ENCODE measurements at places on chromosomes 3 and 15.

GRCh38 chr15:85711580-85712192 lies 83.0 kb downstream of the KLHL25 start:
- no peak for DNase-seq

DNA sequence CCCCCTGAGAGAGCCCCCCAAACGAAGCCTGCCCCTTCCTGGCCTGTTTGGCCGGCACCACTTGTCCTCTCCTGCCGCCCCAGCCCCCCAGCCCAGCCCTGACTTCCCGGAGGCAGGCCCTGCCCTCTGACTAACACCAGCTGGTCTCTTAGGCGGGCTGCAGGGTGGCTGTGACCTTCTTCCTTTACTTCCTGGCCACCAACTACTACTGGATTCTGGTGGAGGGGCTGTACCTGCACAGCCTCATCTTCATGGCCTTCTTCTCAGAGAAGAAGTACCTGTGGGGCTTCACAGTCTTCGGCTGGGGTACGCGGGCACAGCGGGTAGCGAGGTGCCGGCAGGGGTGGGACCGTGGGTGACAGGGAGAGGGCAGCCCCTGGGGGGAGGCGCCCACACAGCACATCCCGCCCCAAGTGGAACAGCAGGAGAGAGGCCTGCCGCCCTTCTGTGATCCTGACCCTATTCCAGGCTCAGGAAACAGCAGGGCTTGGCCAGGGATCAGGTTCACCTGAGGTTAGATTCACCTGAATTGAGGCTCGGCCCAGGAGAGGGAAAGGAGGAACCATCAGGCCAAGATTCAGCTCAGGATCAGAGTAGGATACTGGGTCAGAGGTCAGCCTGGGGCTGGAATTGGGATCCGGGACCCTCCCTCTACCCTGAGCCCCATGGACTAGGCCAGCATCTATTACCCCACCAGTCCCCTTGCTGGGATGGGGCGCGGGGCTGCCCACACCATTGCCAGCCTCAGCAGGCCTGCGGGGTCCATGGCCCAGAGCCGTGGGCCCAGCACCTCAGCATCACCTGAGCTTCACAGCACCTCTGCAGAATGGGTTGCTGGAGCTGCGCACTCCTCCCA lies 21.9 kb downstream of the PTH1R start:
- DNase-seq, result no peak

DNA sequence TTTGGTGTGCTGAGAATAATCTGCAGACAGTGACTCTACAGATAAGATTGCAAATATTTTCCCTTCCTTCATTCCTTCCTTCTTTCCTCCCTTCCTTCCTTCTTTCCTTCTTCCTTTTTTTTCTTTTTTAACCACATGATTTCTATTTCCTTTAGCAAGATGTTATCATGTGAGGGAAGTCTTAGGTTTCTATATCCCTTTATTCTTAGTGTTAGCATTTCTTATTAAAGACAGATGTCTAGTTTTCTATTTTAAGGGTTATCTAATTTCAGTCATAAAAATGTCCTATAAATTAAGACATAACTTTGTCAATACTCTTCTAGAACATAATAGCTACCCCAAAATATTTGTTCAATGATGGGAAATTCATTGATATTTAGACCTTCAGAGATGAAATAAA lies 470.9 kb downstream of the LPP start:
- DNase-seq, result no peak

- no peak for DNase-seq
Observed at GRCh38 chr15:31256378-31257265, 70.0 kb upstream of the KLF13 start.

DNA sequence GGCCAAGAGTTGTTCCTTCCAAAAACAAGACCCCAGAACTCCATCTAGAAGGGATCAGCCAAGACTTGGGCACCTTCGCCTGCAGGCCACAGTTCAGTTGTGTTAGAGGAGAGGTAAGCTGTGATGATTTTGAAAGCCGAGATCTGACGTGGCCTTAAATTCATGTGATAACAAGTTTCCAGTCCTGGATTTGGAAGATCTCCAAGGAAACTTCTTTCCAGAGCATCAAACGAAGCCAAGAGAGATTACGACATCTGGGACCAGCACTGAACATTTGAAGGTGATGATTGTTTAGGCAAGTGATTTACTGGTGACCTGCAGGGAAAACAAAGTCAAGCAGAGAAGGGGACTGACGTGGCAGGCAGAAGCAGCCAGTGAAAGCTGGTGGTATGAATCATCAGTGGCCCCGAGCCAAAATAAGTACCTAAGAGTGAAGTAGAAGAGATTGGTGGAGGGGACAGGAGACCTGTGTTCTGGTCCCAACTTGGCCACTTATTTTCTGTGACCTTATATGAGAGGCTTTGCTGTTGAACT lies 339.0 kb upstream of the PROK2 start:
- no peak for DNase-seq

DNA sequence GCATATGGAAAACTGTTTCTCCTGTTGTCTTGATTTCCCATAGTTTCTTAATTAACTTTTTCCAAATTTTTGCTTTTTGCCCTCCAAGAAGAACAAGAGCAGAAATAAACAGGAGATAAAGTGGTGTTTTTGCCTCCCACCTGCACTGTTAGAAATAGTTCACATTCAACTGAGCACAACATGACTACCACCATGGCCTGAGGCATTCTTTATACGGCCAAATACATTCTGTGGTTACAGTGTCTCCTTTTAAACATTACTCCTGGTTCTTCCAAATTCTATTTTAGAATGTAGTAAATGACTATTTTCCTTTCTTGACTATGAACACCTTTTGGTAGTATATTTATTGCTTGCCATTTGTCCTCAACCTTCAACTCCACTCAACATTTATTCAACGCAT lies 98.5 kb downstream of the LARS2 start:
- DNase-seq, result no peak

- DNase-seq, result no peak
Observed at GRCh38 chr3:134622806-134623365, 27.9 kb downstream of the KY start.

DNA sequence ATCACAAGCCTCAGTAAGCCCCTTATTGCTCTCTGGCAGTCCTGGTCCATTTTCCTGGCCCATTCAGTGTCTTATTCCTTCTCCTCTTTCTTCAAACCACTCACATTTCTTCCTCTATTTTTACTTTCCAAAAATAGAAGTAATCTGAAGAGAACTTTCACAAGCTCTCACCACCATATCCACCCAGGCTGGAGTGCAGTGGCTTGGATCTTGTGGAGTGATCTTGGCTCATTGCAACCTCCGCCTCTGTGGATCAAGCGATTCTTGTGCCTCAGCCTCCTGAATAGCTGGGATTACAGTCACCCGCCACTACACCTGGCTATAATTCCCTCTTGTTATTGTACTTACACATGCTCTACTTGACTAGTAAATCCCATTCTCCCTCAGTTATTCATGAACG lies 16.8 kb downstream of the ARMC8 start:
- DNase-seq, result no peak

DNA sequence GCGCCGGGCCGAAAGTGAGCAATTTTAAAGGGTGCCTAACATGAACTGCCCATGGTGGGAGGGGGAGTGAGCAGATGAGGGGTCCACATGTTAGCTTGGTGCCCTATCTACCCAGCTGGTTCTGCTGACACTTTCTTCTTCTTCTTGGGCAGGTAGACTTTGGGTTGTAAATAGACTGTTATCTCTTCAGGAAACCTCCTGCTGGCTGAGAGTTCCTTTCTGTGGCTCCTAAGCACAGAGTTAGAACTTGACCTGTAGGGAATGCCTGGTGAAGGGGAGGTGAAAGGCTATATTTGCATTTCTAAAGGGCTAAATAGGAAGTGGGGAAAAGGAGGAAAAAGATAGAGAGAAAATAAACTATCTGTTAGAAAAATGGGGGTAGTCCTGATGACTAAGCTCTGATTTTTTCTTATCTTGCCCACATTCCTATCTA lies 521.4 kb upstream of the TGFBR2 start:
- no peak for DNase-seq

GRCh38 chr3:40719660-40720287 lies 195.0 kb downstream of the ZNF621 start:
- no peak for DNase-seq

DNA sequence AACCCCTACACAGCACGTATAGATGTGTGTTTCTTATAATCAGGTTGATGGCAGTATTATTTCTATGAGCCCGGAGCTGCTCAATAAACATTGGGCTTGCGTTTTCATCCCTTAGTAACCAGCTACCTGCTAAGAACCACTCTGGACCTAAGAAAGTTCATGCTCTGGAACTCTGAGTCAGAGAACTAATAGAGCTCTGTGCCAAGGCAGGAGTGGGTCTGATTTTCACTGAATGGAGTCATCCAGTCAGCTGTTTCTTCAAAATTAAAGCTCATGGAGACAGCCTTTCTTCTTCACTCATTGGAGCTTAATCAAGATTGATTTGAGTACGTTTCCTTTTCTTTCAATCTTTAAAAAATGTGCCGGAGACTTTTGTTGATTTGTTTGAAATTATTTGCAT lies 145.7 kb downstream of the BBX start:
- no peak for DNase-seq

DNA sequence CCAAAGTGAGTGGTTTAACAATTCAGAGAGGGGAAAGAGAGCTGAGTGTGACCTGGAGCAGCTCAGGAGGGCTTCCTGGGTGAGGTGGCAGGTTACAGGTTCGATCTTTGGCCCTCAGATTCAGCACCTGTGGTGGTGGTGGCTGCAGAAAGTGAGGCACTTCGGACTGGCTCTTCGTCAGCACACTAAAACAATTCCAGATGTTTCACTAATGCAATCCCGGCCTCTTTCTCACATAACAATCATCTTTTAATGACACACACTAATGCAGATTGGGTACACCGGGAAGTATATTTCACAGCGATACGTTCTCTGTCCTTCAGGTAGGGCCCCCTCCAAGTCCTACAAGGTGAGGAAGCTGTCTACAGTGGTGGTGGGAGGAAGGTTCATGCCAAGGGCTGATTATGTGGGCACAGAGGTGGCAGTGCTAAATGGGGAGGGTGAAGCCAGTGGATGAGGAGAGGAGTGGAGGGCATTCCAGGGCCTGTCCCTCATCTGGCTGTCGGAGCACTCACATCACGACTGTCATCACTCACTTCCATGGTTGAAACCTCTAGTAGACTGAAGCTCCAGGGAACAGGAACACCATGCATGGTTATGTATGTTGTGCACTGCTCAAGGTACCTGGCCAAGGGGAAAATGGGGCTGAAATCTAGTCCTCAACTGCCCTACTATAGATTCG lies 171.1 kb downstream of the RAB11A start:
- DNase-seq, result no peak

GRCh38 chr15:57698243-57698642 lies 8.3 kb upstream of the POLR2M start:
- no peak for DNase-seq

DNA sequence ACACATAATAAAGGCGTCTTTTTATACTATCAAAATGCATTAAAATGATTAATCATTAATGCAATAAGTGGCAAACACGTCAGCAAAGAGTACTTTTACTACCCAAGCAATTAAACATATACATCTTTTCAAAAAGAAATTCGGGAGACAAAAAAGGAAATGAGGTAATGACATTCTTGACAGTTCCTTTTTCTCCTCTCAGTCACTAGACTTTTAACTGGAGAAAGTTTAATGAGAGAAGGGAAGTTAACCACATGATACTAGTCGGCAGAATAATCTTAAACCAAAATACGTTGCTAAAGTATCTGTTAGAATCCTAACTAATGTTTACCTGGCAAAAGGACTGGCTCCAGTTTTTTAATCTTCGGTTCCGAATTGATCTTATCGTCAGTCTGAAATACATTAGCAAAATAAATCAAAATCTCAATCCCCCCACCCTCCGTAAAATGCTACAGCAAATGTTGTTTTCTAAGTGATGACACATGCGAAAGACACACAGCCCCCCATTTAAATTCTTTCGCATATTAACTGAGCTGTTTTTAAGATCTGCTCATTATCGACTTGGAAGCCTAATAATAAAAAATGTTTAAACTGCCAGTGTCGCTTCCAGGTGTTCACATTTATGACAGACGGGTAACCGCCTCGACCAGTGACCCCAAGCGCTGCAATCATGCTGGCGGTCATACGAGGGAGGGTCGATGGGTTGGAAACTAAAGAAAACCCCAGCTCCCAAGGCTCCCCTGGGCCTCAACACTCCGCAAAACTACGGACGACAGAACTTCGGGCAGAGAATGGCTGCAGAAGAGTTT lies 778 bp downstream of the MTMR10 start:
- no peak for DNase-seq

- DNase-seq, result no peak
Observed at GRCh38 chr15:40281801-40282146, 1.1 kb downstream of the ANKRD63 start.

DNA sequence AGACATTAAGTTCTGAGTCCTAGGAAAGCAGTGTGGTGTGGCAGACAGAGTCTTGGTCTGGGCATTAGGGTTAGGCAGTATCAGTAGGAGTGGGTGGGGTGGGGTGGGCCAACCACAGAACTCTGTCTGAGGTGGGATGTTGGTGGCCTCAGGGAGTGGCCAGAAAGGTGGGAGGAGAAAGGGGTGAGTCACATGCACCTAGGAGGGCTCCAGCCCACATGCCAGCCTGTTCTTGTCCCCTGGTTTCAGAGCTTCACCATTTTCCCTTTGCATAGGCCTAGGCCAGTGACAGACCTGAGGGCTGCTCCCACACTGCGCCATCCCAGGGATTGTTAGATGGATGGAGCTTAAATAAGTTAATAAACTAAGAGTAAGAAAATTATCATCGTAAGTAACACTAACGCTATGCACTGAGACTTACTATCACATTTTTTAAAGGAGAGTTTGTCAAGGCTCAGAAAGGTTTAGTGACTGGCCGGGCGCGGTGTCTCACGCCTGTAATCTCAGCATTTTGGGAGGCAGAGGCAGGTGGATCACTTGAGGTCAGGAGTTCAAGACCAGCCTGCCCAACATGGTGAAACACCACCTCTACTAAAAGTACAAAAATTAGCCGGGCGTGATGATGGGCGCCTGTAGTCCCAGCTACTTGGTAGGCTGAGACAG lies 33.8 kb downstream of the DNASE1L3 start:
- no peak for DNase-seq

DNA sequence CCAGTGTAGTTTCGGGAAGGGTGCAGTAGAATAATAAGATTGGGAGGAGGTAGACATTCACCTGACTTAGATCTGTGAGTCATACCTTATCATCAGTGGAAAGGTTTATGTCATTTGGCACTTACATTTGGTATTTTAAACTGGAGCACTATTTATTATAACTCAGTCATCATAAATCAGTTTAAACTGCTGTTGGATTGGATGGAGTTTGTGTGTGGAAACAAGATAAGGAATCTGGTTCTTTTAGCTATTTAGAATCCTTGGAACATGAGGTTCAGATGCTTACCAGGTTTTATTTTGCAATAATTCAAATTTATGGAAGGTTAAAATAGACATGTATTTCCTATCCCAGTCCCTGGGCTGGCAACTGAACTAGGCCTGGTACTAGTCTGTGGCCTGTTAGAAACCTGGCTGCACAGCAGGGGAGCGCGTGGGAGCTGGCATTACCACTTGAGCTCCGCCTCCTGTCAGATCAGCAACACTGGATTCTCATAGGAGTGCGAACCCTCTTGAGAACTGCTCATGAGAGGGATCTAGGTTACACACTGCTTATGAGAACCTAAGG lies 34.5 kb downstream of the ZFAND6 start:
- no peak for DNase-seq
